ENCODE measurements at places on chromosomes 3 and 15. TPM values are rescaled to one million over a fixed set of nuclear protein-coding genes. Genes with fewer than 3 reads are reported as not detected.

DNA sequence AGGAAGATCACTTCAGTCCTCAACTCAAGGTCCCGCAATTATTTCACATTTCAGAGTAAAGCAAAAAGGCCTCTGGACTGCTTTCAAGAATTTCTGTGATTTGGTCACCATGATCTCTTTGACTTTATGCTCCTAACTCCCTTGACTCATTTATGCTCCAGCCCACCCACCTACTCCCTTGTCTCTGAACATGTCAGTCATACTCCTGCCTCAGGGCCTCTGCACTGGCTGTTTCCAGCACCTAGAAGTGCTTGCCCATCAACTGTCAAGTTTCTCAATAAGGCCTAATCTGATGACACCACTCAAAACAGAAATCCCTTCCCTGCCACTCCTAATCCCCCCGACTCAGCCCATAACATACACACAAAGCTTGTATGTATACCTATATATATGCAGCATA lies 36.1 kb upstream of the CSPG5 start:
- no peak overlapping the region for H3K27ac ChIP-seq
- H3K4me1 ChIP-seq = no peaks in the 10 kb centered on the region
- no peak overlapping the region for H3K4me3 ChIP-seq
- DNase-seq = no peak
- H3K36me3 ChIP-seq = peaks cover 17% of the 10 kb centered on the region

- H3K36me3 ChIP-seq = no peaks in the 10 kb centered on the region
- H3K27me3 ChIP-seq = no peaks in the 10 kb centered on the region
- no peak overlapping the region for H3K27ac ChIP-seq
- no peak for DNase-seq
- no peak overlapping the region for H3K4me3 ChIP-seq
Observed at GRCh38 chr15:25797936-25798901, 64.9 kb downstream of the ATP10A start.

GRCh38 chr3:6640907-6641306 lies 220.0 kb upstream of the GRM7 start:
- H3K4me1 ChIP-seq = no peaks in the 10 kb centered on the region
- H3K27me3 ChIP-seq = no peaks in the 10 kb centered on the region
- DNase-seq = no peak
- H3K4me3 ChIP-seq = no peak overlapping the region

GRCh38 chr15:100783760-100784492 lies 95.7 kb upstream of the ALDH1A3 start:
- H3K4me3 ChIP-seq = no peak overlapping the region
- no peaks in the 10 kb centered on the region for H3K36me3 ChIP-seq
- no peak overlapping the region for H3K27ac ChIP-seq
- no peaks in the 10 kb centered on the region for H3K27me3 ChIP-seq
- peaks cover 25% of the 10 kb centered on the region for H3K4me1 ChIP-seq

- H3K4me3 ChIP-seq = no peak overlapping the region
- no peak overlapping the region for H3K27ac ChIP-seq
- no peaks in the 10 kb centered on the region for H3K27me3 ChIP-seq
- no peaks in the 10 kb centered on the region for H3K4me1 ChIP-seq
- H3K36me3 ChIP-seq = no peaks in the 10 kb centered on the region
Observed at GRCh38 chr3:108804437-108804836, 18.1 kb upstream of the TRAT1 start.

GRCh38 chr15:88066636-88067330 lies 189.8 kb downstream of the NTRK3 start:
- H3K4me3 ChIP-seq = no peak overlapping the region
- DNase-seq = no peak
- no peaks in the 10 kb centered on the region for H3K36me3 ChIP-seq
- H3K4me1 ChIP-seq = no peaks in the 10 kb centered on the region
- no peak overlapping the region for H3K27ac ChIP-seq

- no peaks in the 10 kb centered on the region for H3K27me3 ChIP-seq
- DNase-seq = no peak
- H3K36me3 ChIP-seq = peaks cover 27% of the 10 kb centered on the region
Observed at GRCh38 chr15:60399246-60399915, 1.6 kb upstream of the ANXA2 start.

FAIM gene
- 12.2 TPM for total RNA-seq

PTX3 gene
- 0.37 TPM for total RNA-seq

PIF1 gene
- 34.9 TPM for total RNA-seq
